ENCODE measurements at places on chromosomes 13 and 19. TPM values are rescaled to one million over a fixed set of nuclear protein-coding genes. Genes with fewer than 3 reads are reported as not detected.

Gene EPS8L1
- total RNA-seq: 8.6 TPM

Gene ZNF878
- 1.9 TPM for total RNA-seq

Gene FAM216B
- total RNA-seq: not detected

Gene PRX
- 2.9 TPM for total RNA-seq

- no peak for DNase-seq
Measured at GRCh38 chr13:64041296-64041695, 2625.6 kb upstream of the PCDH20 start.

GRCh38 chr13:37385248-37385647 is 213.3 kb downstream of the POSTN start:
- DNase-seq: no peak

DNA sequence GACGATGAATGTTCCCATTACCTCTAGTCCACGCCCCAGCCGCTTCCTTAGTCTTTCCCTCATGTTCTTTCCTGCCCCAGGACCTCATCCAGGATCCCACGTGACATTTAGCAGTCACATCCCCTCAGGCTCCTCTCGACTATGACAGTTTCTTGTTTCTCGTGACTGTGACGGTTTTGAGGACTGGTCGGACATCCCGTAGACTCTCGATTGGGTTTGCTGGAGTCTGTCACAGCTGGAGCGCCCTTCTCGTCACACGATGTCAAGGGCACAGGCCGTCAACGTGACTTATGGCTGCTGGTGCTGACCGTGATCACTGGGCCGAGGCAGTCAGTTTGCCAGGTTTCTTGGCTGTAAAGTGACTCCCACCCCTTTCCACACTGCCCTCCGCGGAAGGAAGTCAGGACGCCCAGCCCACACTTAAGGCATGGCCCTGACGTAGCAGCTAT is 22.8 kb downstream of the ELAVL1 start:
- no peak for DNase-seq

DNA sequence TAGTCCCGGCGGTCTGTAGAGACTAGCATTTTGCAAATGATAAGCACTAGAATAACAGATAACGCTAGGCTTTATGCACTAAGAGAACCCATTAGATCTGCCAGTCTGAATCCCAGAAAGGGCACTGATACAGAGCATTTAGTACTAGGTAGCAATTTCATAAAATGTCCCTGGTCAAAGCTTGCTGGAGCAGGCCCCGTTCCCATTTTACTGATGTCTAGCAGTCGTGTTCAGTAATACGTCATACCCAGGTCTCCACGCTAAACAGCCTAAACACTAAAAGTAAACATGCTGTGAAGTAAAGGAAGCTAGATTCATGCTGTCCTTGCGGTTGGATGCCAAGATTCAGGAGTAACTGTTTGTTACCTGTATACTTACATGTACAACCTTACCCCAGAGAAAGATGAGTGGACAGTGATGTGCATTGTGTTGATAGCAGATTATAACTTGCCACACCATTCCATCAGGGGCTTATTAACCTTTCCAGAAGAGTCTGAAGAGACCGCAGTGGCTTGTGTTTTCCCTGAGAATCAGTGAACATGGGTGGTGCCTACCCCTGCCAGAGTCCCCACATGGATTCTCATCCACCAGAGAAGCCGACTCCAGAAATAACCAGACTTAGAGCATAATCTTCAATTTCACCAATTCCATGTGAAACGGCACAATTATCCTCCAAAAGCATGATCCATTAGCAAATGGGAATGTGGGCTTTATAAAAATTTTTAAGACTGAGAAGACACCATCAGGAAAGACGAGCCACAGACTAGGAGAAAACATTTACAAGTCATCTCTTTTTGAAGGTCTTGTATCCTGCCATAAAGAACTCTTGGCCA is 3.4 kb upstream of the RPS11 start:
- DNase-seq: no peak

- DNase-seq: no peak
Measured at GRCh38 chr19:58352760-58353671, at the start of gene A1BG. A1BG (minus strand) TSS chr19:58353492; CDS start chr19:58353437, 55 bp downstream.

DNA sequence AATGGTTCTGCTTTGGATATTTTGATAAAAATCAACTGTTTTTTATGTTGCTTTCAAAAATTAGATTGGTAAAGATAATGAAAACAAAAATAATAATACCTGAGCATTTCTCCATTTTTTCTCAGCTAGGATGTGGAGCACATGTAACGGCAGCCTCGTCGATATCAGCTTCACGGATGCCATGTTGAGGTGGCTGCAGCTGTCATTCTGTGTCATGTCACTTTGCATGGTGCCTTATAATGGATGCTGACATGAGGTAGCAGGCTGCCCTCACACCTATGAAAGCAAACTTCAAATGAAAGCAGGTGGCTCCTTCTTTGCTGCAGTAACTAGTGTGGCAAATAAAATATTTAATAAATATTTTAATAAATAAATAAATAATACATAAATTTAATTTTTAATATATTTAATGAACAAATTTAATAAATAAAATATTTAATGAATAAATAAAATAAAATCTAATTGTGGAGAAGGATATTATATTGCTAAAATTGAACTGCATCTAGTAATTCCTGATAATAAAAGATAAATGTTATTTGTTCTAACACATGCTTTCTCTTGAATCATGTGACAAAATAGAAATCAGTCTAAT is 955.7 kb upstream of the SLC10A2 start:
- no peak for DNase-seq
